Glutamatergic neuron (in vitro differentiated cells): ENCODE measurements at places on chromosomes 6 and 20. TPM values are rescaled to one million over a fixed set of nuclear protein-coding genes. Genes with fewer than 3 reads are reported as not detected.

DNA sequence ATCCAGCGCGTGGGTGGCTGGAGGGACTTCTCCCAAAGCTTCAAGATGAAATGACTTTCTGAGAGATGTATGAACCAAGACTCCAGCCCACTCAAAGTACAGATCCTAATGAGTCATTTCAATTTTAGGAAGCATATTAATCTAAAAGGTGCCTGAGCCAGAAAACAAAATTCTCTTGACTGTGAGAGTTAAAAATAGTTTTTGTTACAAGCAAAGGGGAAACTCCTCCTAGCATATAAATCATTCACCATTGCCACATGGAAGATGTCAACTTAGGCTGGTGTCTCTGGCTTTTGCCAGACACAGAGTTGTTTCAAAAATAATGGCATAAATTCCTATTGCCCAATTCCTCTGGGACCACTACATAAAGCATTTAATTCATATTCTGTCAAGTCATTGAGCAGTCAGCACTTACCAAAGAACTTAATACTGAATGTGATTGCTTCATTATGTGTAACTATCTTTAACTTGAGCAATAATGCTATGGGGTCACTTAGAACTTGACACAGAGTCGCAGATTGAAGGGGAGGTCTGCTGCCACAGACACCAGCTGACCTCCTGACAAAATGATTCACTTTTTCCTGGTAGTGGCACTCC, 280.6 kb downstream of the SLC35F1 start:
- no peak overlapping the region for H3K27ac ChIP-seq
- H3K4me3 ChIP-seq: no peak overlapping the region
- DNase-seq: no peak
- no peaks in the 10 kb centered on the region for H3K27me3 ChIP-seq

- H3K27me3 ChIP-seq: peaks cover 2% of the 10 kb centered on the region
- no peak for DNase-seq
- no peaks in the 10 kb centered on the region for H3K4me1 ChIP-seq
- H3K4me3 ChIP-seq: no peak overlapping the region
- no peak overlapping the region for H3K27ac ChIP-seq
Observed at GRCh38 chr6:141028791-141029280, 1103.9 kb upstream of the GJE1 start.

- H3K36me3 ChIP-seq: no peaks in the 10 kb centered on the region
- peak overlapping the region; percentile 84 for H3K27ac ChIP-seq
- no peaks in the 10 kb centered on the region for H3K27me3 ChIP-seq
Observed at GRCh38 chr6:98787961-98788360, 46.4 kb upstream of the POU3F2 start.

DNA sequence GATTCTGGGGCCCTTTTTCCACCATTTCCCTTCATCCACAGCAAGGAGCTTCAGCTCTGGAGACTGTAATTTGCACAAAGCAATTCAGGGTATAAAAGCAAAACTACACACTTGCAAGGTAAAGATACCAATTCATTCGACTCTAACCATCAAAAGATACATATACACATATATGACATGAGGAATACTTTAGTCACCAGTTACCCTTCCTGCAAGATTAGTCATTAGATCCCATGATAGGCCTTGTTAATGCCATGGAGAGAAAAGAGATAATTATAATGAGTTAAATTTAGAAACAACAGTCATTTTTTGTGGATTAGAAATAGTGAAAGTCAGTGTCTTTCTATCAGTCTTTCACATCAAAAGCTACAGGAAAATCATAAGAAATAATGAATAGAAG, 204.2 kb downstream of the KCNQ5 start:
- no peaks in the 10 kb centered on the region for H3K36me3 ChIP-seq
- no peak overlapping the region for H3K27ac ChIP-seq
- DNase-seq: no peak

DNA sequence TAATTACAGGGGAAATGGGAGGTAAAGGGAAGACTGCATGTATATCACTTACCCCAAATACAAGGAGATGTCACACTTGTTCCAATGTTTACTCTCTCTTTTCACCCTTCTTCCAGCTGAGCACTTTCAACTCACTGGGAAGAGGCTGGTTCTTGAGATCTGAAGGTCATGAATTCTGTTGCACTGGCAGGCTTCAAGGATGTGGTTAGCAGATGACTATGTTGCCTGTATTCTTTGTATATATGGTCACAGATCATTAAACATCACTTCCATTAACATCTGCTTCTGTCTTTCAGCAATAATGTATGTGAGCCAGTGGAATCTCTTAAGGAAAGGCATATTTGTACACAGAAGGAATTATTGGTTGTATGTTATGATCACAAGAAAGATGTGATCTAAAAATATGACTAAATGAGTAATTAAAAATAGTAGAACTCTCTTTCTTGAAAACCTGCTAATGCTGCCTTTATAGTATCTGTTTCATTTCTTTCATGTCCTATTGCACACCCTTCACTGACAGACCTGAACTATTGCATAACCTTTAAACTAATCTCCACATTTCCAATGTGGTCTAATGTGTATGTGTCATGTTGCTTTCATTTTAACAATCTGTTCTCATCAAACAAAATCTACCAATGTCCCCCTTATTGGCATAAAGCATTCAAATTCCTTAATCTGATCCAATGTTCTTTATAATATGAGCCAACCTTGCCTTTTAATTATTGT, 131.4 kb upstream of the EPHA7 start:
- no peaks in the 10 kb centered on the region for H3K27me3 ChIP-seq
- DNase-seq: no peak
- no peak overlapping the region for H3K4me3 ChIP-seq
- no peak overlapping the region for H3K27ac ChIP-seq

DNA sequence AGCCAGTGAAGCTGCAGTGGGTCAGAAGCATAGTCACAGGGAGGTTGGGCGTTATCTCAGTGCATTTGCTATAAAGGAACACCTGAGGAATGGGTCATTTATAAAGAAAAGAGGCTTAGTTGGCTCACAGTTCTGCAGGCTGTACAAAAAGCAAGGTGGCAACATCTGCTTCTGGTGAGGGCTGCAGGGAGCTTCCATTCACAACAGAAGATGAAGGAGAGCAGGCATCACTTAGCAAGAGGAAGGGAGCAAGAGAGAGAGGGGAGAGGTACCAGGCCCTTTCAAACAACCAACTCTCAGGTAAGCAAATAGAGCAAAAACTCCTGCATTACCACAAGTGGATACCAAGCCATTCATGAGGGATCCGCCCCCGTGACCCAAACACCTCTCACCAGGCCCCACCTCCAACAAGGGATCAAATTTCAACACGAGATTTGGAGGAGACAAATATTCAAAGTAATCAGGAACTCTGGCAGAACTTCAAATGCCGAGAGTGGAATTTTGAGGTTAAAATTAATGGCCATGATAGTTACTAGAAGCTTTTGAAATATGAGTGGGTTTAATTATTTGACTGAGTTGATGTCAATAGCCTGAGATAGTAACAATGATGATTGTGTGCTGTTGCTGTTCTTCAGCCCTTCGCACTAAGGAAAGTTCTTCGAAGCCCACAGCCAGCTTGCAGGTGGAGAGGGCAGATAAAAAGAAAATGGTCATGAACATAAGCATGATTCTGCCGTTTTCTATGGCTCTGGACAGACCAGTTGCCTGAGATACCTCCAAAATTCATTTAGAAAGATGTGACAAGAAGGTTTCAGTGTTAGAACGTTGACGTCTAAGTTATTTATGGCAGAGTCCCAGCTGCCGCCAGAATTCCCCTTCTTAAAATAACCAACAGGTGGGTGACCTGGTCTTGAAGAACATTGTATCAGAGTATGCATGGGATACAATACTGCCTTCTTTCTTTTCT, 55.3 kb upstream of the ADTRP start:
- H3K36me3 ChIP-seq: no peaks in the 10 kb centered on the region
- no peak overlapping the region for H3K4me3 ChIP-seq
- H3K27ac ChIP-seq: no peak overlapping the region
- no peak for DNase-seq
- no peaks in the 10 kb centered on the region for H3K27me3 ChIP-seq

GRCh38 chr6:36195471-36196112, 952 bp upstream of the BRPF3 start:
- peak overlapping the region; percentile 91 for H3K27ac ChIP-seq
- H3K4me1 ChIP-seq: peaks cover 4% of the 10 kb centered on the region
- H3K4me3 ChIP-seq: peak overlapping the region; percentile 86
- no peak for DNase-seq
- peaks cover 12% of the 10 kb centered on the region for H3K36me3 ChIP-seq

DNA sequence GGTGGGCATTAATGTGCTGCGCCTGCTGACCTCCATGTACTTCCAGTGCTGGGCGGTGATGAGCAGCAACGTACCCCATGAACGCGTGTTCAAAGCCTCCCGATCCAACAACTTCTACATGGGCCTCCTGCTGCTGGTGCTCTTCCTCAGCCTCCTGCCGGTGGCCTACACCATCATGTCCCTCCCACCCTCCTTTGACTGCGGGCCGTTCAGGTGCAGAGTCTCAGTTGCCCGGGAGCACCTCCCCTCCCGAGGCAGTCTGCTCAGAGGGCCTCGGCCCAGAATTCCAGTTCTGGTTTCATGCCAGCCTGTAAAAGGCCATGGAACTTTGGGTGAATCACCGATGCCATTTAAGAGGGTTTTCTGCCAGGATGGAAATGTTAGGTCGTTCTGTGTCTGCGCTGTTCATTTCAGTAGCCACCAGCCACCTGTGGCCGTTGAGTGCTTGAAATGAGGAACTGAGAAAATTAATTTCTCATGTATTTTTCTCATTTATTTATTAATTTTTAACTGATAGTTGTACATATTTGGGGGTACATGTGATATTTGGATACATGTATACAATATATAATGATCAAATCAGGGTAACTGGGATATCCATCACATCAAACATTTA, 35.2 kb upstream of the NOP56 start:
- H3K27ac ChIP-seq: no peak overlapping the region
- peaks cover 6% of the 10 kb centered on the region for H3K36me3 ChIP-seq
- DNase-seq: no peak
- H3K27me3 ChIP-seq: peaks cover 4% of the 10 kb centered on the region
- no peak overlapping the region for H3K4me3 ChIP-seq

DNA sequence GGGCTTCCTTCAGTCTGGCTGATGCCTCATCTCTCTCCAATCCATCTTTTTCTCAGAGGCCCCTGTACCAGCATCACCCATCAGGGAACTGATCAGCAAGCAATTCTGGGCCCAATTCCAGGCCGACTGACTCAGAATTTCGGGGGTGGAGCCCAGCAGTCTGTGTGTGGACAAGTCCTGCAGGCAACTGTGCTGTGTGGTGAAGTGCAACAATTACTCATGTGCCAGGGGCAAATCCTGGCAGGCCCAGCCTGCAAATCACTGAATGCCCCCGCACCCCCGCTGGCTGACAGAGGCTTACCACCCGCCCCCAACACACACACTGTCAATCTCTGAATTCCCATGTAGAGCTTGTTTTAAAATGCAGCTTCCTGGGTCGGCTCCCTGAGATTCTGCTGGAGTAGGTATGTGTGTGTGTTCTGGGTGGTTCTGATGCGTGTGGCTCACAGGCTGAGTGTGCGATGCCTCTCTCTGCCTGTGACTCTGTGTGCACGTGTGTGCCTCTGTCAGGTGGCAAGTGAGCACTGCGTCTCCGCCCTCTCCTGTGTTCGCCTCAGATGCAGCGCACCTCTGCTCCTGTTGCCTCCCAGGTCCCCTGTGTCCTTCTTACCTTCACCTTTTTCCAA, 45.4 kb downstream of the SSR1 start:
- H3K27me3 ChIP-seq: peaks cover 7% of the 10 kb centered on the region
- H3K4me3 ChIP-seq: no peak overlapping the region
- H3K27ac ChIP-seq: no peak overlapping the region
- H3K36me3 ChIP-seq: no peaks in the 10 kb centered on the region
- no peak for DNase-seq

GRCh38 chr20:49685809-49686208, 27.9 kb downstream of the B4GALT5 start:
- no peak overlapping the region for H3K27ac ChIP-seq
- H3K4me3 ChIP-seq: peak overlapping the region; percentile 19
- no peaks in the 10 kb centered on the region for H3K36me3 ChIP-seq
- peaks cover 6% of the 10 kb centered on the region for H3K27me3 ChIP-seq

DNA sequence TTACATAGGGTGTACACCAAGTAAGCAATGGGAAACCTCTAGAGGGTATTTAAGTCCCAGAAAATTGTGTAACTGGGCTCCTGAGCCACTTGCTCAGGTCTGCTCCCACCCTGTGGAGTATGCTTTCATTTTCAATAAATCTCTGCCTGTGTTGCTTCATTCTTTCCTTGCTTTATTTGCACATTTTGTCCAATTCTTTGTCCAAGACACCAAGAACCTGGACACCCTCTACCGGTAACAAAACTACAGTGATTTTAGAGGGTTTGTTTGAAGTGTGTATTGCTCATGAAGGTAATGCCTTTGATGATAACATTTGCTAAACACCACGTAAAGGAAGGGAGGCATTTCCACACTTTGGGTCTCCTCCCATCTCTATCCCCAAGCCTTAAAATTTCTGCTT, 46.2 kb downstream of the MYB start:
- no peak for DNase-seq
- H3K4me1 ChIP-seq: no peaks in the 10 kb centered on the region
- no peaks in the 10 kb centered on the region for H3K36me3 ChIP-seq
- H3K4me3 ChIP-seq: no peak overlapping the region

DNA sequence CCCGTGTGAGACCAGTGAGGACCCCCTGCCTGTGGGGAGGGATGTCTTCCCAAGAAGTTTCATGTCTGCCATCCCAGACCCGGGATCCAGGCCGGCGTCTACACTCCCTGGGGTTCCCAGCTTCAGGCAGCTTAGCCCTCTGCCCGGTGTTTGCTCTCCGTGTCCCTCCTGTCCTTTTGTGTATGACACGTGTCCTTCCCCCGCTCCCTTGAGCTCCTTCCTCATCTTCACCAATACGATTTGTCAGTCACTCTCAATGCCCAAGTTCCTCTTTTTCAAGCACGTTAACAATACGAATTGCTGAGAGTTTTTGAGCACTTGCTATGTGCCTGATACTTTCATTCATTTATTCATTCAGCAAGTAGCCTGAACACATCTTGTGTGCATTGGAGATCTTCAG, 115.6 kb upstream of the PTPN1 start:
- DNase-seq: no peak
- peaks cover 2% of the 10 kb centered on the region for H3K4me1 ChIP-seq
- no peaks in the 10 kb centered on the region for H3K36me3 ChIP-seq
- H3K27me3 ChIP-seq: peaks cover 6% of the 10 kb centered on the region

Gene FAM184A
- 20.0 TPM for total RNA-seq

Gene MCCD1
- not detected for total RNA-seq

Gene BANF2
- not detected for total RNA-seq

Gene GID8
- 57.8 TPM for total RNA-seq

Gene SLC12A5
- total RNA-seq: 10.4 TPM
